HAP-1 (cell line): ENCODE measurements at places on chromosomes 12 and 14.
A peak's percentile ranks its signal among the peaks of the same experiment; 100 is the strongest.

DNA sequence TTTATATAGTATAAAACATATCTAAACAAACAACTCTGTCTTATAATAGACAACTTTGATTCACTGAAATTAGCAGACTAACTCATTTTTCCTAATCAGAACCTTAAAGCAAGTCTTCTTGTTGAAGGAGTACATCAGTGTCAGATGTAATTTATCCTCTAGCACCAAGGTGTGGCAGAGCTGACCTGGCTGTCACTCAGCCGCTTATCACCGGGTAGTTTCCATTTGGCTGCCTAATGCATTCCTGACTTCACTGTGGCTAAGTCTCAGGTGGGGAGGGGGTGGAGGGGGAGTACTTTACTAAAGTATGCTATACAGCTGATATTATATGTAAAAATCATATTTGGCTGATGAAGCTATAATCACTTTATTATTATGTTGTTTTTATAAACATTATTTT is 339.9 kb upstream of the RGS6 start:
- DNase-seq, result no peak

DNA sequence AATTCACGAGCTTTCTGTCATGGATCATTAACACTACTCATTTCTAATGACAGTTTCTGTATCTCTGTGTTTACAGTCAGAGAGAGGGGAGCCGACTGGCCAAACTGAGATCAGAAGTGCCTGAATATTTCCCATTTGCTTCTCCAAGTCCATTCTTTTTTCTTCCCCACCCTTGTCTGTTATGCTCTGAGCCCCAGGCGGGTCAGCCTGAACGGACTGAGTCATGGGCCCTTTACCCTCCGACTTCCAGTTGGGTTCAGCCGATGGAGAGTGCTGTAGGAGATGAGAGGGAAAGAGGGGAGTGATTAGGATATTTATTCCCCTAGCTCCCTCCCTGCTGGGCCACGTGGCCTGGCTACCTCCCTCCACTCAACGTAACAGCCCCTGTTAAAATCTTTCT is 104.7 kb downstream of the PAH start:
- DNase-seq, result no peak

DNA sequence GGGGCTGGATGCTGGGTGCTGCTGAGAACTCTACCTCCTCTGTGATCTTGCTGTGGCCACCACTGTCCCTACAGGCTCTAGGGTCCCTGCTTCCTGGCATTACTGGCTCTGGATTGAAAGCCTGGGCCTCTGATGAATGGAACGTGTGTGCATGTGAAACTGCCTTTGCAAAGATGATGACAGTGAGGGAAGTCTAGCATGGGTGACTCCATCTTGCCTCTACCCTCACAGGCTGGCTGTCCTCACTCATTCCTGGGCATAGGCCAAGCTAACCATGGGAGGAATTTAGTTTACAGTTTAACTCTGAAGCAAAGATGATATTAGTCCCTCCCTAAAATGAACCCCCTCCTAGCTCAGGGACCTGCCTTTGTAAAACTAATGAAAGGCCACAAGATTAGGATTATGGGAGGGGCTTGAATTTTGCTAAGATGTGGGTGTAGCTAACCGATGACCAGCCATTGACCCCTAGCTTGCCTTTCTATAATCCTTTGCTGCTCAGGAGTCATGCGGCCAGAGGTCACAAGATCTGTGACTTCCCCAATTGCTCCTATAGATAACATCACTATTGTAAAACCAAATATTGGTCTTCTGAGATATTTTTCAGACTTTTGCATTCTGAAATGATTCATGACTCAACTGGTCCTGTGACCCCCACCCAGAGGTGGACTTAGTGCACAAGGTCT is 2.2 kb upstream of the C1S start:
- no peak for DNase-seq

DNA sequence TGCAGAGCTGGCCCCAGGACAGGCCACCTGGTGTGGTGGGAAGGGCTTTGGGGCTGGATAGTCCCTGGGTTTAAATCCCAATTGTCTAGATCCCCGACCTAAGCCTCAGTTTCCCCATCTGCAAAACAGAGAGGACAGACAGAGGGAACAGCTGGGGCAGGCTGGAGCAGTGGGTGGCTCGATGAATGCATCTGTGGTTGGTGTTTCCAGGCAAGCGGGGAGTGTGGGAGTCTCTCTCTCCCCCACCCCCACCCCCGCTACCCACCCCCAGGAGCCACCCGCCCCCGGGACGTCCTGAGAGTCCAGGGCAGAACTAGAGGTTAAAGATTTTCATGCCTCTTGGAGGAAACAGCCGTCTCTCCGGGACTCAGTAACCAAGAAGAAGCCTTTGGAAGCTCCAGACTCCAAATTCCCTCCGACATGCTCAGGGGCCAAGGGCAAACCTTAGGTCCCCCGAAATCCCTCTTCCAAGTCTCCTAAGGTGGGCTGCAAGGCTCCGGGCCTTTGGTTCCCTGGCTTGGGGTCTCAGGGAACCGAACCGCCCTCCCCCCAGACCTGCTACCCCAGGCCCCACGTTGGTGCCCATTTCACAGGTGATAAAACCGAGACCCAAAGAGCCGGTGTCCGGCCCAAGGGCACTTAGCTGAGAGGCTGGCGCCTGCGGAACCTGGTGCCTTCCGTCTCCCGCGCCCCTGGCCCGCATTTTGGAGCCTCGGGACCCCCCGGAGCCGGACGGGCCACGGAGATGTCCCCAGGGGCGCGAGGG is 474 bp downstream of the TRPV4 start:
- no peak for DNase-seq

DNA sequence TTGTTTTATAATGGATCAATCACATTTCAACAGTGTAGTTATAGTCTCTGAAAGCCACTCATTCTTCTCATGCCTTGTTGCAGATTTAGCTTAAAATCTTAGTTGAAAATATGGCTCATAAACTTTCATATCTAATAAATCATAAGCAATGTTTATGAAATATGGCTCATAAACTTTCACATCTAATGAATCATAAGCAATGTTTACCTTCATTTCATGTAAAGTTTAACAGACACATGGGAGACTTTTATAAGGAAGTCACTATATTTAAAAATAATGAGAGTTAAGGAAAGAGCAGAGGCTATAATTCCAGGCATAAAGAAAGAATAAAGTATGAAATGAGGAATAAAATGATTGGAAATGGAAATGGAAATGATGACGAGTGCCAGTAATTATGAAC is 1042.1 kb downstream of the FSCB start:
- no peak for DNase-seq

DNA sequence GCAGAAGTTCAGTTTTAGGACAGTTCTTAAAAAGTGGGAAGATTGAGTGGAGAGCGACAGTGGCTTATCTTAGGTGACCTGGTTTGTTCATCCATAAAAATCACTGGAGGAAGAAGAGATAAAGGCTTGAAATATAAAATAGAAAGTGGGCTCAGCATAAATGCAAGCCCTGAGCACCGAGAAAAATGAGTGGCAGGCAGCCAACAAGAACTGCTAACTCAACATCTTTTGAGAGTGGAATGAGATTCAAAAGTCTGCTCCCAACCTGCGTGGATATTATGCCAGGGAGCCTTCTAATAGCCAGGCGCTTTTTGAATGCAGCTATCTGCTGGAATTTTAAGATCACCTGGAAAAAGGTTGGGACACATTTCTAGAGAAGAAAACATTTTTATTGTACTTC is 666.5 kb downstream of the FLRT2 start:
- DNase-seq, result no peak

GRCh38 chr12:124694846-124695497 is 127.6 kb upstream of the NCOR2 start:
- no peak for DNase-seq

DNA sequence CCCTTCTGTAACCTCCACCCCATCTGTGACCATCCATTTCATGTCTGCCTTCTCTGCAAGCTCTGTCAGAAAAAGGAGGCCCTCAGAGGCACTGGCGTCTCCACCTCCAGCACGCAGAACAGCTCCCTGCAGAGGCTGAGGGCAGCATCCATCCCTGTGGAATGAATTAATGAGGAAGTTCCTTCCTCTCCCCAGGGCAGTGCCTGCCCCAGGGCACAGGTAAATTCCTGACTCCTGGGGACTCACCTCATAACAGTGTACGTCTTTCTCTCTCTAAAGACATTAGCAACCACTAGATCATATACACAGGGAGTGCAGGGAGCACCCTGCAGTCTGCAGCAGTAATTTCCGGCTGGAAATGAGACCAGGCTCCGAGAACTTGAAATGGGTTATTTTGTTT is 155.0 kb upstream of the TMEM132C start:
- no peak for DNase-seq

- no peak for DNase-seq
Observed at GRCh38 chr12:104680491-104680890, 223.7 kb downstream of the CHST11 start.

- DNase-seq, result no peak
Observed at GRCh38 chr12:95184121-95184520, 33.1 kb downstream of the FGD6 start.

DNA sequence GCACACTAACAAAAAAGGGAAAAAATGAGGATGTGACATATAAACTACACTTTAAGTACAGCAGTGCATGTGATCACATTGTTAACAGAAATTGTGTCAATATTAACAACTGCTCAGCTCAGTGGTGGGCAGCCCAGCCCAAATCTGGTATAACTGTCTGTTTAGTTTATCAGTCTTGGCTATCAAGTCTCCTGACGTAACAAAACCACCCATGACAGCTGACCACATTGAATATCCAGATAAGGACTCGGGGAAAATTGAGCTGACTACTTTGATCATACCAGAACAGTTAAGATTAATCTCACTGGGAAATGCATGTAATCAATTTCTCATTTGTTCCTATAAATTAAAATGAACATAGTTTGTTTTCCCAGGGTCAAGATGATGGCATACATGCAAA is 396.6 kb downstream of the SNAPC1 start:
- DNase-seq, result no peak

- DNase-seq, result no peak
Observed at GRCh38 chr12:113416091-113416754, 6.0 kb upstream of the SDSL start.

GRCh38 chr12:119902084-119902509 is 25.0 kb upstream of the CIT start:
- DNase-seq, result peak; percentile 84

- DNase-seq, result no peak
Observed at GRCh38 chr12:123363390-123363739, 1.3 kb downstream of the SBNO1 start.

DNA sequence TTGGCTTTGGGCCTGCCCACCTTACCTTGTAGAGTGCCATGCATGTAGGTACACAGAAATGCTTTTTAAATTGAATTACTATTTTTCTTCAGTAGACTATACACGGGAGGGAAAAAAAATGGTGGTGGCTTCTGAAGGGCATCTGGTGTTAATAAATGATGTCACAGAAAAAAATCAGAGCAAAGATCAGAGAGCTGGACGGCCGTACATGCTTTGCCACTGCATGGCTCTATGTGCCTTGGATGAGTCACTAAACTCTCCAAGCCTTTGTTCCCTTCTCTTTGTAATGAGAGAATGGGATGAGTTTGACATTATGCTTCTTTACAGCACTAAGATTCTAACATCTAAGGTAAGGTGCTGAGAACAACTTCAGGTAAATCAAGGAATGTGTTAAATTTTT is 376.4 kb upstream of the DDHD1 start:
- no peak for DNase-seq

DNA sequence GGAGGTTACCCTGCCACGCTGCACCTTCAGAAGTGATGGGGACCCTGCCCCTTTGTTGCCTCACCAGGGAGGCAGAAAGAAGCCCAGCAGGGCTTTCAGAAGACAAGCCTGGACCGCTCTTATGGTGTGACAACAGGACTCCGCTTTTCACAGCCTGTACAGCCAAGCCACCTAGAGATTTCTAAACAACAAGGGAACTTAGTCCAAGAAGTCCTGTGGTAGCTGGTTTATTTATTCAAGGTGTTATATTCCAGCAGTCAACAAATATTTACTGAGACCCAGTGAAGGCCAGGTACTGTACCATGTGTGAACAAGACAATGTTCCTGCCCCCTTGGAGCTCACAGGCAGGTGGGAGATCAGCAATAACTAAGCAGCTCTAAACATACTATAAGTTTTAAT is 4.0 kb upstream of the TMEM229B start:
- DNase-seq, result no peak

DNA sequence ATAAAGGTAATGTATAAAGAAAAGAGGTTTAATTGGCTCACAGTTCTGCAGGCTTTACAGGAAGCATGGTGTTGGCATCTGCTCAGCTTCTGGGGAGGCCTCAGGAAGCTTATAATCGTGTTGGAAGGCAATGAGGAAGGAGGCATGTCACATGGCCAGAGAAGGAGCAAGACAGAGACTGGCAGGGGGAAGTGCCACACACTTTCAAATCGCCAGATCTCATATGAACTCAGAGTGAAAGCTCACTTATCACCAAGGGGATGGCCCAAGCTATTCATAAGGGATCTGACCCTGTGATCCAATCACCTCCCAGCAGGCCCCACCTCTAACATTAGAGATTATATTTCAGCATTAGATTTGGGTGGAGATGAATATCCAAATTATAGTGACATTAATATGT is 26.3 kb downstream of the LDHB start:
- no peak for DNase-seq

GRCh38 chr12:34605510-34605887 is 583.2 kb downstream of the ALG10 start:
- DNase-seq, result no peak

- no peak for DNase-seq
Observed at GRCh38 chr12:93040367-93040766, 111.3 kb upstream of the EEA1 start.

- no peak for DNase-seq
Observed at GRCh38 chr12:105485321-105485910, 154.9 kb downstream of the C12orf75 start.

- no peak for DNase-seq
Observed at GRCh38 chr12:39047539-39048262, 142.3 kb upstream of the CPNE8 start.

GRCh38 chr12:10722502-10722904 is 620 bp downstream of the YBX3 start:
- DNase-seq, result no peak

DNA sequence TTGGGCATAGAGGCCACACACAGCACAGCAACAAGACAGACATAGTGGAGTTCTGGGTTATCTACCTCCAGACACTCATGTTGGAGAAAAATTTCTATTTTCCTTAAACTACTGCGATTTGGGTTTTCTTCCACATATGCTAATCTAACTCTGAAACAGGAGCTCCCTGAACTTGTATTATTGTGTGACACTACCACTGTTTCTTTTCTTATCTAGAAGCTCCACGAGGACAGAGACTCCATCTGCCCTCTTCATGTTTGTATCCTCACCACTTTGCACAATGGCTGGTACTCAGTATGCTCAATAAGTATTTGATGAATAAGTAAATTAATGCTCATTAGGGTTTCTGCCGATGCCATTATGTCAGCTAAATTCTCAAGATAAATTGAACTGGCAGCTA is 218.6 kb downstream of the PAX9 start:
- no peak for DNase-seq

GRCh38 chr14:47257013-47257412 is 418.4 kb downstream of the MDGA2 start:
- DNase-seq, result no peak

DNA sequence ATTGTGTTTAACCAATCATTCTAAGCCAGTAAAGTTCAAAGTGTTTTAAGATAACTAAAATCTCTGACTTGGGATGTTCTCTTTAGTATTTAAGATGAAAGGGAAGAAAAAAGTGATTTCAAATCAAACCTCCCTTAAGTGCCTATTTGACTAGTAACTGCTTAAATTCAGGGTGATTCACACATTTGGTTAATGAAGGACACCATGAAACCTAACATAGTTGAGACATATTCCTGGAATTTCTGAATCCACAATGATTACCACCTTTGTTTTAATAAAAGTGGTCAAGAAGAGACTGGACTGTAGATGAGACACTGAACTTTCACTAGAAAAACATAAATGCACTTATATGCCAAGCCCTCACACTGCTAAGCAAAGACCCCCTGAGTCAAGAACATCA is 138.7 kb downstream of the MED13L start:
- DNase-seq, result no peak

GRCh38 chr12:76029982-76030340 is 1.6 kb downstream of the PHLDA1 start:
- peak; percentile 22 for DNase-seq
